LoVo (cell line): ENCODE measurements at places on chromosomes 5 and 9.

GRCh38 chr9:73230251-73230650 lies 78.6 kb downstream of the ANXA1 start:
- DNase-seq: no peak

DNA sequence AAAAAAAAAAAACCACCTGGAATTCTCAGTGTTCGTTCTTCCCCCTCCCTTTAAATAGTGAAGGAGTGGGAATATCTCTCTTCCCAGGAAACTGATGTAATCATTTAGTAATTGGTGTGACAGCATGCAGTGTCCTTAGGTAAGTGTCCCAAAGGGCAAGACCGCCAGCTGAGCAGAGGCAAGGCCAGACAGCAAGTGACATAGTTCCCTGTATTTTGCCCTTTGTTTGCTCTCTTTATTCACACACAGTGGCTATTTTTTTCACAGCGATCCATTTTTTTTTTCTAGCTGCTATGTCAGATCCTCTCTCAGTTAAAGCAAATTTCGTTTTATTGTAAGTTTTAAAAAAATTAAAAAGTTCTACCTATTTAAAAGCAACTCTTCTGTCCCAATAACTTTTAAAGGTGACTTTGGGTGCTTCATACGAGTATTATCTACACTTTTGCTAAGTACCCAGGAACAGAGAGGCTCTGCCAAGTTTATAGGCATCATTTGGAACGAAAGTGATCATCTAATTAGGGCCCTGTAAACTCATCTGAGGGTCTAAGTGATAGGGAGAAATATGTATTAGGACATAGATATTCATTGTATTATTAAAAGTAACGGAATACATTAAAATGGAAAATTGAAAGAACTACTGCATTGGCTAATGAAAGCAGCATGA lies 98.2 kb upstream of the ALDH1A1 start:
- DNase-seq: peak; percentile 63

DNA sequence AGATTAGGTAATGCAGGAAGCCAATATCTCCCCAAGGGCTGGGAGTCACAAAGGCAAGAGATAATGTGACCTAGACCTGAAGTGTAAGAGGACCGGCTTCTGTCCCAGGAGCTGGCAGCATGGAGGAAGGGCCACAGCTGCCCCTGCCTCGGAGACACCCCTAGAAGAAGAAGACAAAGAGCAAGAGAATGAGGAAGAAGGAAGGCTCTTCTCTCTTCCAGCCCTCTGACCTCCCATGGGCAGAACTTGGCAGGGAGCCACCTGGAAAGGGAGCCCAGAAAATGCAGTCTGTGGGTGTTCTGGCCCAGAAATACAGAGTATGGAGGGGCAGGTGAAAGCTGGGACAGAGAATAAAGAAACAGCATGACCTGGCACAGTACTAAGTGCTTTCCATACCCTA lies 151.0 kb downstream of the C5orf15 start:
- DNase-seq: no peak

DNA sequence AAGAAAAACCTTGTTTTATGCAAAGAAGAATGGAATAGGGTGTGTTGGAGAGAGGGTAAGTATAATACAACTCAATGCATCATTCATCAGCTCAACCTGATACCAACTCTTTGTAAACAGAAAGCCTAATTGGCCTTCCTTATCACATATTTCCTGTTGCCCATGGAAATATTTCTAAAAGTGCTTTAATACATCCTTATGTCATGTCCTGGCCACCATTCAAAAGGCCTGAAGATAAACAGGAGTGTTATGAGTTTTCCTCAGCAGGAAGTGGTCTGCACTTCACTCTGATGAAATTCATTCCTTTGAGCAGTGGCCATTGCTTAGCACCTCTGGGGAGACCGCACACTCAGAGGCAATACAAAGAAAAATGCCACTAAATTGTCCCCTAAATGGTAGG lies 511.2 kb downstream of the SEMA5A start:
- DNase-seq: no peak

- no peak for DNase-seq
Measured at GRCh38 chr9:124428751-124429529, 13.7 kb upstream of the PSMB7 start.

DNA sequence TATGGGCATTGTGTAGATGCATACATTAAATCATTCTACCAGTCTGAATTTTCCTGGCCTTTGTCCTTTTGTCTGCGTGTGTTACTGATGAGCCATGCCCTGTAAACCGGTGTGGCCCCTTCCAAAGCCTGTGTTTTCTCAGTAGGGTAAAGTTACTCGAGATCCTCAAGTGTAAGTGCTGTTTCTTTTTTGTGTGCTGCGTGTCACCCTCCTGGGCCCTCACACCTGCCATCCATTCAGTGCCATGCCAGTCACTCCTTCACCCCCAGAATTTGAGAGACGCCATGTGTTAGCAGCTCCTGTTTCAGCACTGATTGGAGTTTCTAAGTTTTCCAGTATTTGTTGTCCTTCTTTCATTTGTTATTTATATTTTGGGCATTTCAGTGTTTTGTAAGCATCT lies 288.2 kb downstream of the FANCC start:
- DNase-seq: no peak

DNA sequence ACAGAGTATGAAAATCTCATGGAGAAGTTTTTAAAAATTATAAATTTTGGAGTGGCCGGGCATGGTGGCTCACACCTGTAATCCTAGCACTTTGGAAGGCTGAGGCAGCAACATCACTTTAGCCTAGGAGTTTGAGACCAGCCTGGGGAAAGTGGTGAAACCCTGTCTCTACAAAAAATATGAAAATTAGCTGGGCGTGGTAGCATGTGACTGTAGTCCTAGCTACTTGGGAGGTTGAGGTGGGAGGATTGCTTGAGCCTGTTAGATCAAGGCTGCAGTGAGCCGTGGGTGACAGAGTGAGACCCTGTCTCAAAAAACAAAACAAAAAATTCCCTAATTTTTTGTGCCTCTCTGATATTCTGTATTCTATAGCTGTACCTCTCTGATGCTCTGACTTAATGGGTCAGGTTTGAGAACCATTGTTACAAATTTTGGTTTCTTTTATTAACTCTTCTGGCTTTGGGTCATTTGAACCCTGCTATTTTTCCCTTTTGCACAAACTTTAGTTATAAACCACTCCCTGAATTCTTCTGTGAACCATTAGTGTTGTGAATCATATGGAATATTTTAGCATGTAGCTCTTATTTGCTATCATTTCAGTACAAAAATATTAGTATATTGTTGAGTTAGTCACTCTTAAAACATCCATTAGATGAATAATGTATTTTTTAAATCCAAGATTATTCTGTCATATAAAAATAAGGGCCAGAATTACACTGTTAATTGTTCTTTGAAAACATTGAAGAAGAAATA lies 51.0 kb downstream of the FER start:
- DNase-seq: no peak

- DNase-seq: no peak
Measured at GRCh38 chr5:154109416-154110106, 70.8 kb downstream of the MFAP3 start.

DNA sequence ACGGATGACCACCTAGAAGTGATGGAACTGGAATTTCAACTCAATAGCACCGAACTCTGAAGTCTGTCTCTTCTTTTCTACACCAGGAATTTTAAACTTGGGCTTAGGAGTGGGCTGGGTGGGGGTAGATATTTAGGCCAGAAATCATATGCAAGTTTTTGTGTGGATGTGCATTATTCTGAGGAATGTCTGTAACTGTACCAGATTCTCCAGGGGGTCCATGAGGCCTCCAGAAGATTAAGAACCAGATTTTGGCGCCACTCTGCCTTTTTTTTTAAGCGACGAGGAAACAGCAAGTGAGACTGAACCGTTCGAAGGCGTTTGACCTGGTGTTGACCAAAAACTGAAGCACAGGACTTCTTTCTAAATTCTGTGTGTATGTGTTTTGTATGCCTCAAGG lies 88.8 kb upstream of the TTC23L start:
- no peak for DNase-seq

DNA sequence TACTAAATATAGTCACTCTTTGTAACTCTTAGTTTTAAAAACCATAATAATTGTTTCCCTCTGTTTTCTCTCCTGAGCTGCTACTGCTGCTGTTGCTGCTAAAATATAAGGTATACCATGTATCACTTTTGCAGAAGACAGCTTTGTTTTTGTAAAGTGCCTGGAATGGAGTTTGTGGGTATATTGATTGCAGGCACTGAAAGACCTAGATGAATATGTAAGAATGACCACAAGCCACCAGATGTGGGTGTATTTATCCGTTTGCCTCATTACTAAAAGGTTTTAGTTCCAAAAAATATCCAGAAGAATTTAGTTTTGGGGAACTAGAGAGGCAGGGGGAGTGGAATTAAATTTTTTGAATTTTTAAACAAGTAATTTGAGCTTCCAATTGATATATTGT lies 151.1 kb upstream of the CDKN2B start:
- DNase-seq: no peak

DNA sequence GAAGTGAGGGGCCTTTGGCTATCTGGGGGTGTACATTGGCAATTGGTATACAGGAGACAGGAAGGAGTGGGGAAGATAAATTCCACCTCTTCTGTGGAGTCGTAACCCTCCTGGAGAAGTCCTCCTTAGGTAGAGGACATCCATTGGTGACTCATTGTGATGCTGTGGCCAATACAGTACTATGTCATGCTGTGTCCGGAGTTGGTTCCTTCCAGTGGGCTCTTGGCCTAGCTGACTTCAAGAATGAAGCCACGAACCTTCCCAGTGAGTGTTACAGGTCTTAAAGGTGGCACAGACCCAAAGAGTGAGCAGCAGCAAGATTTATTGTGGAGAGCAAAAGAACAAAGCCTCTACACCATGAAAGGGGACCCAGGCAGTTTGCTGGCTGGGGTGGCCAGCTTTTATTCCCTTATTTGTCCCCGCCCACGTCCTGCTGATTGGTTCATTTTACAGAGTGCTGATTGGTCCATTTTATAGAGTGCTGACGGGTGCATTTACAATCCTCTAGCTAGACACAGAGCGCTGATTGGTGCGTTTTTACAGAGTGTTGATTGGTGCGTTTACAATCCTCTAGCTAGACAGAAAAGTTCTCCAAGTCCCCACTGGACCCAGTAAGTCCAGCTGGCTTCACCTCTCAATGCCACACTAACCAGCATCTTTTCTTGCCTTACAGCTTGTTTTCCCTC lies 37.3 kb upstream of the FBP1 start:
- DNase-seq: no peak

- no peak for DNase-seq
Measured at GRCh38 chr5:129724222-129724621, 23.7 kb upstream of the MINAR2 start.

DNA sequence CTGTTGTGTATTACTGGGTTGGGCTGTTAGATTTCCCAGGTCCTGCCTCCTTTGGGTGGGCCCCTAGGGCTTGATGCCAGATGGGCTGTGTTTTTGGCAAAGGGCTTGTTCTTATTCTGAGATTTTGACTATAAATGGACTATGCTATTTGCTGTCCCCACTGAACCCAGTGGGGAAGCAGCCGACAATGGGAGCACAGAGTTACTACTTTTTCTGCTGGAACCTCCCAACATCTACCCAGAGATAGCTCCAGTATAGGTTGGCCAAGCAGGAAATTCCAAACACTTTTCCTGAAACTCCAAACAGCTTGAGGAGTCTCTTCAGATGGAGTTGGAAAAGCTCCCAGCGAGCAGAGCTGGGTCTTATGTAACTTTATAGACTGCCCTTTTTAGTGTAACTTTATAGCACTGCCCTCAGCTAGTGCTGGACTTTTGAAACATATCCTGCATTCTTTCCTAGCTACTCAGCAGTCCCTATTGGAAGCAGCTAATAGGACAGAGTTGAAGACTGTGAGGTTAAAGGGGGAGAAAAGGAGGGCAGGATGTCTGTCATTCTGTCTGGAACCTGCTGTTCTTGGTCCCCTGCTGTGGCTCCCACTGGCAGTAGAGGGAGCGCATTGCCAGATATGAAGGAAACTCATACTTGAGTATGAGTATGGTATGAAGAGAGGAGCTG lies 21.0 kb downstream of the RUSC2 start:
- peak; percentile 74 for DNase-seq

- DNase-seq: no peak
Measured at GRCh38 chr9:116175614-116176013, 22.0 kb downstream of the PAPPA start.

DNA sequence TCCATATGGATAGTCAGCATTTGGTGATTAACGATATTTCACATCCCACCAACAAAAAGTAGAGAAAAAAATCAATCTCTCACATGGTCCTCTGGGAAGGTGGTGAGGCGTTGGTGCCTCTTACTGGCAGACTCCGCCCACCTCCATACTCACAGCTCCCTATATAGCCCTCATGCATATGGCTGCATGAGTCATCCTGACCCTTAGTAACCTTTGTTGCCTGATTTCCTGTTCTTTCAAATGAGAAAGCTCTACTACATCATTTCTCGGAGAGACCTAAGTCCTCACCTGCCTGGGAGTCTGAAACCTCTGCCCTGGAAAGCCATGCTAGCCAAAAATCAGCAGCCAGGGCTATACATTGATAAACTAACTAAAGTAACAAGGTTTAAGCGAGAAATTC lies 33.3 kb upstream of the ABCA1 start:
- peak; percentile 70 for DNase-seq

DNA sequence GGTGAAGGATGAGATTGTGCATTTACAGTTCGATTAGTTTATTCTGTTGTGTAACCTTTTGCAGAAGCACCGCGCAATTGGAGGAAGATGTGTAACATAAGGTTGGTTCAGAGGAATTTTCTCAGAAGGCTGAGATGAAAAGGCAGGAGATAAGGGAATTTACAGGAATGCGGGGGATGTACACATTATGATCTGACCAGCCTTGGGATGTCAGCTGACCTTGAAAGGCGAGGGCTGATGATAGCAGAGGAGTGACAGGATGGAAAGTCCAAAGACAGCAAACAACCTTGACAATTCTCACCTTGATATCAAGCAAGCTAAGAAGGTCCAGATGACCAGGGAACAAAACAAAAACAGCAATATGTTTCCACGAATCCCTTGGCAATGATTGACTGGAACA lies 88.8 kb downstream of the OTULIN start:
- DNase-seq: no peak

- DNase-seq: peak; percentile 31
Measured at GRCh38 chr9:5425006-5425628, 12.6 kb downstream of the PLGRKT start.

- no peak for DNase-seq
Measured at GRCh38 chr9:113511856-113512761, 48.6 kb downstream of the RGS3 start.

GRCh38 chr9:136695435-136695895 lies 8.2 kb upstream of the AGPAT2 start:
- peak; percentile 83 for DNase-seq

GRCh38 chr5:164153469-164154172 lies 648.2 kb downstream of the MAT2B start:
- DNase-seq: no peak
